ENCODE measurements at places on chromosomes 12 and 14.

- DNase-seq: no peak
Measured at GRCh38 chr14:100738269-100738691, 11.6 kb downstream of the DLK1 start.

GRCh38 chr14:35374263-35374712, 30.3 kb downstream of the NFKBIA start:
- DNase-seq: no peak

GRCh38 chr12:94322346-94322745, 137.3 kb downstream of the CEP83 start:
- DNase-seq: no peak

DNA sequence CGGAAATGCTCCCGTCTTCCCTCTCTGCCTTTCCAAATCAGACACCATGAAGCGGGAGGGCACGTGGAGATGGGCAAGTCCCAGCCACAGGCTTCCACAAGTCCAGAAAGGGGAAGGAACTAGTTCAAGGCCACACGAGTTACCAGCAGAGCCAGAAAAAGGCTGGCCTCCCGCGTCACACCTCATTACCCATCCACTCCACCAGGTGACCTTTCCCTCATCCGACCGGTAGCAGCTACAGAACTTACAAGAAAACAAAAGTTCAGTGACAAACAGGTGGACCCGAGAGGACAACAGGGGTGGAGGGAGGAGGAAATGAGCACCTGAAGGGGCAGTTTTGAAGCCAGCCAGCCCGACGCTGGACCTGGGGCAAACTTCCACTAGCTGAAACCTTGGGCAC, 46.9 kb downstream of the CHGA start:
- DNase-seq: no peak

DNA sequence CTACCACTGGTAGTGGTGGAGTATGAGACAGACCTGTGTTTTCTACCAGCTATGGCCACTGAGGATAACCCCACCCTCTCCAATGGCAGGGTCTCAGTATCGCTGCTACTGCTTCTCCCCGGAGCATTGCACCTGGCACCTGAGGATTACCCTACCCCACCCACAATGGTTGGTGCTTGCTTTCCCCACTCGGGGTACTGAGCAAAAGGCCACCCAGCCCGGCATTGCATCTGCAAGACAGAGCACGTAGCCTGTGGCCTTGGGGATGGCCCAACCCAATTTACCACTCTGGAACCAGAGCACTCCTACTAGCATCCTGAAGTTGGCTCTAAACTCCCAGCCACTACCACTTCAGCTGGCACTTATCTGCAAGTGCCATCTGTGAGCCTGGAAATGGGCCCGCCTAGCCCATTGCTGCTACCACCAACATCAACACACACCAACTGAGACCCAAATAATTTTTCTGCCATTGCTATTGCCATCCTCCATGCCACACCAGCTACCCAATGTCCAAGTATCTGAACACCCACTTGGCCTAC, 145.7 kb downstream of the CNTN1 start:
- DNase-seq: no peak

DNA sequence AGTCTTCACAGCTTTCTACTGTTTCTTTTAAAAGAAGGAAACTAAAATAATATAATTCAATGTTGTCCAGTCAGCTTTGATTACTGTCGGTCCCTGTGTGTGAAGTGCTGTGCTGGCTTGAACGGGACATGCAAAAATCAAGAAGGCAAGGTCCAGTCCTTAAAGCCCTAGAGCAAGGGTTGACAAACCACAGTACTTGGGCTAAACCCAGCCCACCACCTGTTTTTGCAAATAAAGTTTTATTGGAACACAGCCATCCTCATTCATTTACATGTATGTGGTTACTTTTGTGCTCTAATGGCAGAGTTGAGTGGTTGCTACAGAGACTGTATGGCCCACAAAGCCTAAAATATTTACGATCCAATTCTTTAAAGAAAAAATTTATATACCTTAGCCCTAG, 41.2 kb upstream of the TCL1B start:
- DNase-seq: no peak

DNA sequence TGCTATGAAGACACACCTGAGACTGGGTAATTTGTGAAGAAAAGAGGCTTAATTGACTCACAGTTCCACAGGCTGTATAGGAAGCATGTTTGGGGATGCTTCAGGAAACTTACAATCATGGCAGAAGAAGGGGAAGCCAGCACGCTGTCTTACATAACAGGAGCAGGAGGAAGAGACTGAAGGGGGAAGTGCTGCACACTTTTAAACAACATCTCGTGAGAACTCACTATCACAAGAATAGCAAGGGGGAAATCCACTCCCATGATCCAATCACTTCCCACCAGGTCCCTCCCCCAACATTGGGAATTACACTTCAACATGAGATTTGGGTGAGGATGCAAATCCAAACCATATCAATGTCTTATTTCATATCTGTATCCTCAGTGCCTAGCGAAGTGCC, 307.2 kb downstream of the ATP23 start:
- DNase-seq: no peak

GRCh38 chr14:92625213-92625612, 111.6 kb downstream of the RIN3 start:
- no peak for DNase-seq

- DNase-seq: no peak
Measured at GRCh38 chr12:132294121-132295034, 35.0 kb downstream of the GALNT9 start.

DNA sequence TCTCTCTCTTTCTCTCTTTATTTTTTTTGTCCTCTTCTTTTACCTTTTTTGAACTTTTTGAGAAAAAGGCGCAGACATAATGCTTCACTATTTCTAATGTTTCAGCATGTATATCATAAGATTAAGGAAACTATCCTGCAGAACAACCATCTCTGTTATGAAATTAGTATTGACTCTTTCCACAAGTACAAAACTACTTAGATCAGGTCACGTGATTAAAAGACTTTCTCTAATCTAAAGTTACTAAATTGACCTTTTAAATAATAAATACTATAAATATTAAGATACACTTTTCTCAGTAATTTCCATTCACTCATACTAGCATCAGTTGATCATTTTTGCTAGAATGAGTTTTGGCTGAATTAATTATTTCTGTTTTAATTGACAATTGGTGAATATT, 844.5 kb upstream of the LRFN5 start:
- DNase-seq: no peak

DNA sequence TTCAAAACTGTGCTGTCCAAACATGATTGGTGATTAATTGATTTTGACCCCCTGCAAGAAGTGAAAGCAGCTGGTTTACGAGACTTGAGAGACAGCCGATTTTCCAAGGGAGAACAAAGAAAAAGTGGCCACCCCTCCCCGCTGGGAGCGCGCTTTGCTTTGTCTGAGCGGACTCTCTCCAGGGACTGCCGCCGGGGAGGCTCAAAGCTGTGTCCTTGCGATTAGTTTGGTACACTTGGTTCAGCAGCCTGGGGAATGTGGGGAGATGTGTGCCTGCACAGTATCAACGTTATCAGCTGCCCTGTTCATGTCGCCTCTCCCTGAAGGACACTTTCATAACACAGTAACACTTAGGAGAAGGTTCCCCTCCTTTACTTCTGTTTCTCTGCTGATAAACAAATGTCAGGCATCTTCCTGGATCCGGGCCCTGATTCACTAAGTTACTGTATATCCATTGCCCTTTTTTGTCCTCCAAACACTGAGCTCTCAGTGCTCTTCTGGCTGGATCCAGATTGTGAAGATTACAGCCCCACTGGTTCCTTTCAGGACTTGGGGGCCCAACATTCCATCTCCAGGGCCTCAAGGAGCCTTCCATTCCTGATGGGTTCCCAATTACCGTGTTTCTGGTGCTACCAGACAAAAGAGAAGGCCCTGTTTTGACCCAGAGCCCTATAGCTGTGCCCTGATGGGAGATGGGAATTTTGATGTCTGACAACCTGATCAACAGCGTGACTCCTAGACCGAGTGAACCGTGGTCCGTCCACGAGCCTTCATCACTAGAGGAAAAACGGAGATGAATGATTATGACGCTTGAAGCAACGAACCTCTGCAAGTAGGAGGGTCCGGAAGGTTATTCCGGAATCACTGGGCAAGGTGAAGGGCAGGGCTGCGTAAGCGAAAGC, 31.7 kb upstream of the TUBA1C start:
- DNase-seq: peak; percentile 93

- peak; percentile 77 for DNase-seq
Measured at GRCh38 chr12:104524034-104524832, 67.5 kb downstream of the CHST11 start.

DNA sequence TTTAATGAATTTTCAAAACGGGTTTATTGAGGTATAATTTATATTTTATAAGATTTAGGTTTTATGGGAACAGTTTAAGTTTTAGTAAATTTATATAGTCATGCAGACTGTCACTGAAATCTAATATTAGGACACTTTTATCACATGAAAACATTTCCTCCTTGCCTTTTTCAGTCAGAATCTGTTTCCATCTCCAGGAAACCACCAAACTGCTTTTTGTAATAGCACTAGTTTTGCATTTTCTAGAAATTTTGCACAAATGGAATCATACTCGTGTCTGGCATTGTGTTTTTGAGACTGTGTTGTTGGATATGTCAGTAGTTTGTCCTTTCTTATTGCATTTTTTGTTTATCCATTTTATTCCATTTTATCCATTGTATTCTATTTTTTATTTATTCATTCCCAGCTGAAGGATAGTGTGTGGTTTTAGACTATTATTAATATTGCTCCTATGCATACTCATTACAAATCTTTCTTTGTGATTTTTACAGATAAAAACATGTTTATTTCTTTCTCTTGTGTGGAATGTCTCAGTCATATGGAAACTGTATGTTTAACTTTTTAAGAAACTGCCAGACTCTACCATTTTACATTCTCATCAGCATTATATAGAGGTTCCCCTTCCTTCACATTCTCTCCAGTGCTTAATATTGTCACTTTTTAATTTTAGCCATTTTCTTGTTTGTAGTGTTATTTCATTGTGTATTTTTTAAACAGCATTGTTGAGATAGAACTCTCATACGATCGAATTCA, 26.5 kb downstream of the PALS1 start:
- DNase-seq: no peak

DNA sequence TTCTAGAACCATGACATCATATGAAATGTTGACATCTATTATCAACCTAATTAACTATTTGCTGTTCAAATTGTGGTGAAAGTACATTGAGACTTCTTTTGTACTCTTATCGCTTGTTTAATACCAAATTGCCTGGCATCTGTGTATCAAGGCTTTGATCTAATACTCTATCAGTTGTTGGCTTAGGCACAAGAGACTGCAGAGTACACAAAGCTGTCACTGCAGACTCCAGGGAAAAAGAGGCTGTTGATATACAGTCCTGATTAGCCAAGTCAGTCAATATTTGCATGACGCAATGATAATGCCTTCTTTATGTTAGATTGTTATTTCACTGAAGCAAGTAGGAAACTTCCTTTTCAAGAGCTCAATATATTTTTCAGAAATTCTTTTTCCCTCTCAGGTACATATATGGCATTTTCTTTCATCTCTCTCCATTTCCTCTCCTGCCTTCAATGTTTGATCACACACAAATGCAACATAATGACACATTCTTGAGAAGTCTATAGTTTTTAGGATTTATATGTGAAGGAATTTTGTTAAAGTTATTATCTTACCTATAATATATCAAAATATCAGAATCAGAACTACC, 32.3 kb upstream of the PTCSC3 start:
- DNase-seq: no peak

DNA sequence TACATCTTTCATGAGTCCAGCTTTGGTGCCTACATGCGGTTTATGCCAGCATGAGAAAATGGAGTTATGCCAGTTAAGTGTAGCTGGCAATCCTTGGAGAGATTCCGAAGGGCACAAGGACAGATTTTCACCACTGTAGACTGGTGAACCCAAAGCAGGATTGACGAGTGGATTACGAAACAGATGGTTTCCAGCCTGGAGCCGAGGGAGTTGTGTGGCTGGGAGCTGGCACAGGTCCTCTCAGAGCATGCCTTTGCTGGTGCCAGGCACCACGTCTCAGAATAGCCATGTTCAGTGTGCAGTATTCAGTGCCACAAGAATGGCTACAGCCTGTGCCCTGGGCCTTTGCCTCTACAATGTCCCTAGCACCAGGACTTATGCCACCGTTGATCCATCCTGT, 13.2 kb downstream of the KCNH3 start:
- no peak for DNase-seq

Measured in COR-L47 (cell line).